CD4-positive, alpha-beta memory T cell (primary cell): ENCODE measurements at places on chromosomes 2 and 18. TPM values are rescaled to one million over a fixed set of nuclear protein-coding genes. Genes with fewer than 3 reads are reported as not detected.

Gene ARHGAP25
- 37.1 TPM for polyA plus RNA-seq

- no peaks in the 10 kb centered on the region for H3K4me1 ChIP-seq
- H3K36me3 ChIP-seq = no peaks in the 10 kb centered on the region
- no peak for DNase-seq
- no peak overlapping the region for H3K27ac ChIP-seq
Observed at GRCh38 chr2:11573418-11574175, 39.8 kb downstream of the GREB1 start.

- H3K4me1 ChIP-seq = peaks cover 27% of the 10 kb centered on the region
- H3K4me3 ChIP-seq = no peak overlapping the region
- H3K27ac ChIP-seq = no peak overlapping the region
- no peaks in the 10 kb centered on the region for H3K36me3 ChIP-seq
- H3K27me3 ChIP-seq = peaks cover 19% of the 10 kb centered on the region
Observed at GRCh38 chr2:231923951-231924888, 2.0 kb downstream of the NPPC start.

Gene CYP27C1
- not detected for polyA plus RNA-seq

GRCh38 chr18:48017635-48018034, 87.2 kb upstream of the SMAD2 start:
- no peaks in the 10 kb centered on the region for H3K36me3 ChIP-seq
- DNase-seq = no peak
- no peaks in the 10 kb centered on the region for H3K4me1 ChIP-seq
- H3K27me3 ChIP-seq = peaks cover 9% of the 10 kb centered on the region
- H3K4me3 ChIP-seq = no peak overlapping the region

- no peaks in the 10 kb centered on the region for H3K27me3 ChIP-seq
- H3K4me3 ChIP-seq = no peak overlapping the region
- DNase-seq = no peak
- H3K36me3 ChIP-seq = no peaks in the 10 kb centered on the region
Observed at GRCh38 chr2:168560817-168561499, 104.9 kb downstream of the CERS6 start.

Gene FBLN7
- polyA plus RNA-seq = 41.2 TPM

DNA sequence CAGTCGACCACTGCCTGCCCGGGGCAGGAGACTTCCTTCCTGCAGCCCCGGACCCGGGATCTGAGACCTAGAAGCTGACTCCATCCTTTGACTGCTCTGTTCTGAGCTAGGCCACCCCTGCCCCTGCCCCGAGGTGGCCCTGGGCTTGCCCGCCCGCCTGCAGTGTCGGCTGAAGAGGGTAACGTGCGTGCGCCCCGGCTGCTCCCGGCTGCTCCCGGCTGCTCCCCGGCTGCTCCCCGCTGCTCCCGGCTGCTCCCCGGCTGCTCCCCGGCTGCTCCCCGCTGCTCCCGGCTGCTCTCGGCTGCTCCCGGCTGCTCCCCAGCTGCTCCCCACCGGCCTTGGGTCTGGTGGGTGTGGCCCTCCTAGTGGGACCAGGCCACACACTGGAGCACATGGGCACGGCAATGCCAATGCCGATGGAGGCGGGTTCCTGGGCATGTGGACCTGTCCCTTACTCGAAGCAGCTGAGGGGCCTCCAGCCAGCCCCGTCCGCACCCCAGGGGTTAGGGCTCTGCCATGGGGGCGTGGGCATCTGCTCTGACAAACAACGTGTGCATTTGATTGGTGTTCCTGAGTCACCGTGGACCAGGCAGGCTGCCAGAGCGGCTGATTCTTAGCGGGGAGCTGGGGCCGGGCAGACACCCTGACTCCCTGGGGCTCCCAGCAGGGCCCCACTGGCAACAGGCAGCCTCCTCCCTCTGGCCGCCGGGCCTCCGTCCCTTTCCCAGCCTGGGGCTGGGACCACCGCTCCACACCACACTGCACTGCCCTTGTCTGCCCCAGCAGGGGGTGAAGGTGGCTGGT, 2.0 kb upstream of the GAL3ST2 start:
- no peaks in the 10 kb centered on the region for H3K36me3 ChIP-seq
- H3K27ac ChIP-seq = no peak overlapping the region
- no peaks in the 10 kb centered on the region for H3K27me3 ChIP-seq
- peaks cover 20% of the 10 kb centered on the region for H3K4me1 ChIP-seq

DNA sequence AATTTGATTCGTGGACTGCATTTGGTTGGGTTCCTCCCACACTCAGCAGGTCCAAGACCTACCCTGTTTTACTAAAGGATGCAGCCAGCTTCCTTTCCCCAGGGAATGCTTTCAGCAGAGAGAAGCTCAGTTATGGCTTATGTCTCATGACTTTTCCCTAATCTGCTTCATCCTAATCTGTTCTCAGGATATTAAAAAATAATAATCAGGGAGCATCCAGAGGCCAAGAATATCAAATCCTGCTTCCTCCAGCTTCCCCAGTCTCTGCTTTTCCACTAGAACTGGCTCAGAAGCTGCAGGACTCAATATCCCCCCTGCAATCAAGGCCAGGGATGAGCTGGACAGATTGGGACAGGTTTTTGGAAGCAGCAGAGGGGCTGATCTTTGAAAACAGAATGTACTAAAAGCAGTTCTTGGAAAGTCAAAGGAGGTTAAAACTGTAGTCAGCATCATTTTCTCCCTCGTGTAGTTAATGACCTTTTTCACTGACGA, 326.9 kb upstream of the TNP1 start:
- H3K27me3 ChIP-seq = no peaks in the 10 kb centered on the region
- H3K36me3 ChIP-seq = no peaks in the 10 kb centered on the region
- H3K27ac ChIP-seq = no peak overlapping the region

DNA sequence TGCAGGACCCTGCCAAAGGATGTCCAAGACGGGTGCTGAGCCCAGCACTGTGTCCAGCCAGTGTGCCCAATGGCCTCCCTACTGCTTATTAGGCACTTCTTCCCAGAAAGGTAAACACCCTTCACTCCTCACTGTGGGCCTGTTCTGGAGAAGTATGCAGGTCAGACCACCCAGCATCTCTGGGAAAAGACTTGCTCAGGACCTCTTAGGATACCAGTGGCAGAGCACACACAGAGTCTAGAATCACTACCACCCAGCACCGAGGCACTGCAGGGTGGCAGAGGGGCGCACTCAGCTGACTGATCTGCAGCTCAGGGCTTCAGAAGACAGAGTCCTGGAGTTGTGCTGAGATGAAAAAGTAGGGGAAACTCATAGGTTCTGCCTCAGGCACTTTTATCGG, 25.8 kb downstream of the XDH start:
- H3K36me3 ChIP-seq = no peaks in the 10 kb centered on the region
- no peaks in the 10 kb centered on the region for H3K4me1 ChIP-seq
- H3K27ac ChIP-seq = no peak overlapping the region
- H3K27me3 ChIP-seq = no peaks in the 10 kb centered on the region
- no peak overlapping the region for H3K4me3 ChIP-seq

DNA sequence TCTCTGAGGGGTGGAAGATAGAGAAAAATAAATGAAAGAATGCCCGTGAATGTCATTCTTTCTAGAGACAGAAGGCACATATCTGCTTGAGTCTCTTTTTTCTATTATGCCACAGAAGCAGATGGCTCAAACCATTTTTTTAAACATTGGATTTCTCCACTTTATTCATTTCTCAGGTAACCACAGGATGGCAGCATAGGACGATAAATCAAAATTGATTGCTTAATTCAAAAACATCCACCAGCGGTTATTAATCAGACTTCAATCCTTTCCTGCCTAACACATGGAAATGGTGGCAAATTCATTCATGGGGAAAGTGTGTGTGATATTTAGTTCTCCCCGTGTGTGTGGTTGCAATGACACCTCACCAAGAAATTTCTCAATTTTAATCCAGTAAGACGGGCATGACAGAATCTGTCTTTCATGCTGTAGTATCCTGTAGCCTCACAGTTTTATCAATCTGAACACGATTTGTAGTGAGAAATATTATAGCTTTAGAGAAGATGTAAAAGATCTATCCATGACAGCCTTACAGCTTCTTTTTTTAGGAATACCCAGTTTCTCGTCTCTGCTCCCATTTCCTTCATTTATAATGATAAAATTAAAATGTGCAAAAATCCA, 72.2 kb downstream of the DSC3 start:
- H3K27me3 ChIP-seq = no peaks in the 10 kb centered on the region
- no peak overlapping the region for H3K27ac ChIP-seq

- H3K27me3 ChIP-seq = no peaks in the 10 kb centered on the region
- H3K4me1 ChIP-seq = no peaks in the 10 kb centered on the region
- no peak overlapping the region for H3K27ac ChIP-seq
Observed at GRCh38 chr18:58069099-58069498, 25.1 kb downstream of the NEDD4L start.

- H3K36me3 ChIP-seq = no peaks in the 10 kb centered on the region
- no peaks in the 10 kb centered on the region for H3K4me1 ChIP-seq
- H3K4me3 ChIP-seq = no peak overlapping the region
- no peak for DNase-seq
- H3K27ac ChIP-seq = no peak overlapping the region
Observed at GRCh38 chr2:202432776-202433175, 56.6 kb downstream of the BMPR2 start.

Gene TRIM54
- not detected for polyA plus RNA-seq

DNA sequence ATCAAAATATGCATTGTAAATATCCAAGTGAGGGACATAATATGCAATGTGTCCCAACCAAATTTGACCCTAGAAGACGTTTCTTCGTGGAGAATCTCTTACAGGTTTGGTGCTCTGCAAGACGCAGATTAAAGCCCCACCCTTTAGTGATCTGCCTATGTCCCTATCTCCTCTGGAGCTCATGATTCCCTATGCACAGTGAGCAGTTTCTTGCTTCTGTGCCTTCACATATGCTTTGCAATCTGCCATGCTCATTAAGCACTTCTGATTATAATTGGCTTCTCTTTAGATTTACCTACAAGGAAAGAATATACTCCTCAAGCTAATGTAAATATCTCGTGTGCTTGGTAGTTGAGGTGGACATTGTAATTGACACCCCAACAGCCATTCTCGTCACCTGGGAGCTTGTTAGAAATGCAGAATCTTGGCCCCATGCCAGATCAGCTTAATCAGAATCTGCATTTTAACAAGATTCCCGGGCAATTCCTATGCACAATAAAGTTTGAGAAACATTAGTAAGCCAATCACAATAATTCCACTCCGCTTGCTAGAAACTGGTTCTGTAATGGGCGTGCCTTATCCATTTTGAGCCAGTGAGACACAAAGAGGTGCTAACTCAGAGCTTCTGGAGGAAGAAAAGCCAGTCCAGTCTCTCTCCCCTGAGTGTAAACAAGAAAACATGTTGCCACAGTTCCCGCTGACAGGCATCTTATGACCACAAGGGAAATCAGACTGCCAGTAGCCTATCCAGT, 2.8 kb upstream of the PUM2 start:
- H3K4me1 ChIP-seq = peaks cover 40% of the 10 kb centered on the region
- H3K27ac ChIP-seq = peak overlapping the region; percentile 22
- no peaks in the 10 kb centered on the region for H3K36me3 ChIP-seq
- no peak overlapping the region for H3K4me3 ChIP-seq
- no peaks in the 10 kb centered on the region for H3K27me3 ChIP-seq
- DNase-seq = no peak

DNA sequence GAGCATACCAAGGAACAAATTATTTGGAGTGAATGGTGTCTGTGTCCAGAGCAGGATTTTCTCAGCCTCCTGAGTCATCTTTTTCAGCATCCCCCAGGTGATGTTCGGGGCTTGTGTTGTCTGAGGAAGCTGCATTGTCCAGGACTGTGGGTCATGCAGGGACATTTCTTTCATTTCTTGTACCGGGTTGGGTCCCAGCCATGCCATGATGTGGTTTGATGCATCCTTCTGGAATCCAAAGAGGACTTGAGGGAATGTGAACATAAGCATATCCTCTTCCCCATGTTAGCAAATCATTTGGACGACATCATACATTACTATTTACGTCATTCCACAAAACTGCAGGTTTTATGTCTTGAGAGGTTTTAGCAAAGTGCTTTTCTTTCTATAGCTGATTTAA, 797.8 kb downstream of the CCDC85A start:
- no peaks in the 10 kb centered on the region for H3K27me3 ChIP-seq
- no peaks in the 10 kb centered on the region for H3K36me3 ChIP-seq
- no peak overlapping the region for H3K27ac ChIP-seq
- DNase-seq = no peak
- H3K4me3 ChIP-seq = no peak overlapping the region

Gene KLHL29
- polyA plus RNA-seq = not detected

Gene ERICH2
- polyA plus RNA-seq = 0.58 TPM

Gene MAPK4
- polyA plus RNA-seq = not detected

- H3K4me3 ChIP-seq = peak overlapping the region; percentile 88
- DNase-seq = peak; percentile 51
- peak overlapping the region; percentile 82 for H3K27ac ChIP-seq
Observed at GRCh38 chr18:50286391-50287027, 983 bp downstream of the CXXC1 start.

DNA sequence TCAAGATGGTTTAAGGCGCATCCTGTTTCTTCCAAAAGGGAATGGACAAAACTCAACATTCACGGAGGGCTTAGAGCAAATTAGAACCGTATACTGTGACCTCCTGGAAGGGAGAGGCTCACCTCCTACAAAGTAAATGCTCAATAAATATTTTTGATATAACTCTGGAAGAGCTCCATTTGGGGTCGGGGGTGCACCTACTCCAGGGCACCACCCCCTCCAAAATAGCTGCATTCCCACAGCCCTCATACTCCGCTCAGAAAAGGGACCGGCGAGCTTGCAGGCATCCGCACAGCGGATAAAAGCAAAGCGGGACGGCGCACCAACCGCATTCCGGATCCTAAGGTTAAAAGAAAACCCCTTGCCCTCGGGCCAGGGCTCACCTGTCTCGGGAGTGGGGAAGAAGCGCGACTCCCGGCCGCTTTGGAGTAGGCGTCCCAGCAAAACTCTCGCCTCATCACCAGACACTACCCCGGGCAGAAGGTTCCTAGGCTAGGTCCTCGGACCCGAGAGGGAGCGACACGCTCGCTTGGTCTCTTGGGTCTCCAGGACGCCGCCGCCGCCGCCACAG, 378 bp downstream of the WDPCP start:
- no peaks in the 10 kb centered on the region for H3K27me3 ChIP-seq
- H3K27ac ChIP-seq = peak overlapping the region; percentile 82
- peaks cover 6% of the 10 kb centered on the region for H3K36me3 ChIP-seq
- peak overlapping the region; percentile 96 for H3K4me3 ChIP-seq
- no peak for DNase-seq

DNA sequence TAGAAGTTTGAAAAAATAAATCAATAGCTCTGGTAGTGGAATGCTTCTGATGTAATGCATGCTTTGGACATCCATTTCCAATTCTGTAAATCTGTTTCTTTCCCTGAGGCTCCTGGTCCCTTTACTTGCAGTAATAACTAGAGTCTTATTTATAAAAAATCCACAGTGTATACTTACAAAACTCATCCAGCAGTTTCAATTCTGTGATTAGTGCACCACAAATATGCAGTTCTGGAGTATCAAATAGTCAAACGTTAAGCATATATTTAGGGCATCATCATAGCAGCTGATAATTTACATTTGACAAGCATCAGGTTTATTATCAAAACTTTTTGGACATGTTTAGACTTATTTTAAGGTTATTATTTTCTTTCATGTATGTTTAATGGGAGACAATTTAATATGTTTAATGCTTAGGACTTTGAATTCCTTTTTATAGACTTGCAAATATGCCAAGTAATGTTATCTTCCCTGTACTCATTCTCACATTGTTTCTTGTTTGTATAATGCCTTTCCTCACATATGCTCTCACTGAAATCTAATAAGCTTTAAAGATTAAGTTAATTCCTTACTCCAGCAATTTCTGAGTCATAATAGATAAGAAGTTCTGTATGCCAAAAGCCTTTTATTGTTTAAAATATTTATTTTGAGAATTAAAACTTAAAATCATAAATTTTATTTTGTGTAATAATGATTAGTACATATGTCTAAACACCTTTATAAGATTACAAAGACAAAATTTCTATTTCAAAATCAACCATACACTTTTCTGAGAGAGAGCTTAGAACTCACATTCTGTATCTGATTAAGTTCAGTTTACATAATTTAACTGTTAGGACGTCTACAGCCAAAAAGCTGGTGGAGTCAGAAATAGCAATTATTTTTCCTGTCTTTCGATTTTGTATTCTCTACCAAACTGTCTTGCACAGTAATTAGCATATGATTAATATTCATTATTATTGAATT, 341.5 kb upstream of the TMEFF2 start:
- H3K36me3 ChIP-seq = no peaks in the 10 kb centered on the region
- H3K27me3 ChIP-seq = no peaks in the 10 kb centered on the region
- no peak overlapping the region for H3K4me3 ChIP-seq
- no peak for DNase-seq
